T-helper 2 cell treated with Interferon-gamma antibody and Interleukin-4, amounts not matched to agents 100 ng/mL and 5 ng/mL, for 36 hours (primary cell): ENCODE measurements at places on chromosomes 4 and X. TPM values are rescaled to one million over a fixed set of nuclear protein-coding genes. Genes with fewer than 3 reads are reported as not detected.

ATOH1 gene
- not detected in 2 replicates for total RNA-seq

ADH7 gene
- total RNA-seq: not detected in 2 replicates

SLC9A6 gene
- total RNA-seq: 15.2 and 18.5 TPM in 2 replicates

TLR8 gene
- not detected in 2 replicates for total RNA-seq

DCAF12L1 gene
- not detected in 2 replicates for total RNA-seq

SPANXC gene
- total RNA-seq: not detected in 2 replicates

AVPR2 gene
- not detected in 2 replicates for total RNA-seq

APEX2 gene
- 28.2 and 34.9 TPM in 2 replicates for total RNA-seq

PAGE2B gene
- 0.36 TPM in 1 of 2 replicates, not detected in the other for total RNA-seq
